ENCODE measurements at places on chromosomes 3 and 15.
A peak's percentile ranks its signal among the peaks of the same experiment; 100 is the strongest.

GRCh38 chr15:31556494-31557150 lies 230.0 kb downstream of the KLF13 start:
- DNase-seq = no peak

GRCh38 chr3:121604759-121605158 lies 11.6 kb downstream of the FBXO40 start:
- DNase-seq = no peak

GRCh38 chr3:167091226-167091625 lies 288.9 kb downstream of the ZBBX start:
- no peak for DNase-seq

DNA sequence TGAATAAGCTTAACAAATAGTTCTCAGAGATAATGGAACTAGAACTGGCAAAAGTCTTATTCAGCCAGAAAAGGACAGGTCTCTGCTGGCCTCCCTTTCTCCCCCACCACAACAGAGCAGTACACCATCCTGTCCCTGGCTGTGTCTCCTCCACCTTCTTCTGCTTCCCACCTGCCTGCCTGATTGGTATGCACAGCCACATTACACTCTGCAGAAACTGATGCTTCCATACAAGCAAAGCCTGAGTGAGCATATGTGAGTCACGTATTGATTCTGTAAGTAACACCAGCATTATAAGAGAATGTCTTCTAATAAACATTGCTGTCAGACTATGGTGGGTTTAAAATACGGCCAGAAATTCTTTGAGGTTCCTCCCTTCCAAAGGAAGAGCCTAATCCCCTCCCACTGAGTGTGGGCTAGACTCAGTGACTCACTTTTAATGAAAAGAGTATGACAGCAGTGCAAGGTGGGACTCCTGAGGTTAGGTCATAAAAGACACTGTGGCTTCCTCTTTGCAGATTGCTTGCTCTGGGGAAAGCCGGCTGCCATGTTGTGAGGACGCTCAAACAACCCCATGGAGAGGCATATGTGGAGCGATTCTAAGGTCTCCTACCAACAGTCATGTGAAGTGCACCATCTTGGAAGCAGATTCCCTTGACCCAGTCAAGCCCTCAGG lies 44.4 kb downstream of the ANXA2 start:
- DNase-seq = peak; percentile 76

DNA sequence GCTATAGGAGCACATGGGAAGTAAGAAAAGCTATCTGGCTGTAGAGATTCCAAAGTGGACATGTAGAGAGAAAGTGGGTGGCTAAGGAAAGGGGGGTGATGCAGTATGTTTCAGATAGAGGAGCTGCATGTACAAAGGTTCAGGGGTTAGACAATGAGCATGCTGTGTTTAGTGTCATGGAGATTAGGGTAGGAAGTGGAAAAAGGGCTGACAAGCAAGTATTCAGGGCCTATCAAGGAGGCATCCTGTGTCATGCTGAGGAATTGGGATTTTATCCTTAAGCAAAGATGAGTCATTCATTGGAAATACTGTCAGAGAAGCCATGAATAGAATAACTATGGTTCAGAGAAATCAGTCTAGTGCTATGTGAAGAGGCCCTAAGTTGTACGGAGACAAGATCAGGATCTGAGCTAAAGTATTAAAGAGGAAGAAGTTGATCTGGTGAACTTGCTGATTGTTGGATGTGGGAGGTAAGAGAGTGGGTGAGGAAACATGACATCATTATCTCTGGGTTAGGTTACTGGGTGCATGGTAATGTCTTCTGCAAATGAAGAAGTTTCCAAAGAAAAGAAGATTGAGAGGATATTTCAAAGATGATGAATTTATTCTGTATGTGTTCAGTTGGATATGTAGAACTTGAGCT lies 176.7 kb upstream of the GOLIM4 start:
- peak; percentile 38 for DNase-seq

GRCh38 chr15:24678485-24678884 lies 2.9 kb downstream of the NPAP1 start:
- DNase-seq = no peak

DNA sequence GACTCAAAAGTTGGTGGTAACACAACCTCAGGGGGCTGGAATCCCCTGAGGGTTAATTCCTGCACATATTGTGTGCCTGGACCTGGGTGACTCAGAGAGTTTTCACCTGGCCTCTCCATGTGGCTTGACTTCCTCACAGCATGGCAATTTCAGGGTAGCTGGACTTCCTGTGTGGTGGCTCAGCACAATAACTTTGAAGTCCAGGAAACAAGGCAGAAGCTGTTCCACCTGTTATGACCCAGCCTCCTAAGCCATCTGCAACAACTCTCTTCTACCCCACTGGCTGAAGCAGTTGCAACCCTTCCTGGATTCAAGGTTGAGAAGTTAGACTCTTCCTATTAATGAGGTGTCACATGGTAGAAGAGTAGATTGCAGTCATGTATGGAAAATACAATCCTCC lies 58.4 kb downstream of the EDEM1 start:
- DNase-seq = no peak

DNA sequence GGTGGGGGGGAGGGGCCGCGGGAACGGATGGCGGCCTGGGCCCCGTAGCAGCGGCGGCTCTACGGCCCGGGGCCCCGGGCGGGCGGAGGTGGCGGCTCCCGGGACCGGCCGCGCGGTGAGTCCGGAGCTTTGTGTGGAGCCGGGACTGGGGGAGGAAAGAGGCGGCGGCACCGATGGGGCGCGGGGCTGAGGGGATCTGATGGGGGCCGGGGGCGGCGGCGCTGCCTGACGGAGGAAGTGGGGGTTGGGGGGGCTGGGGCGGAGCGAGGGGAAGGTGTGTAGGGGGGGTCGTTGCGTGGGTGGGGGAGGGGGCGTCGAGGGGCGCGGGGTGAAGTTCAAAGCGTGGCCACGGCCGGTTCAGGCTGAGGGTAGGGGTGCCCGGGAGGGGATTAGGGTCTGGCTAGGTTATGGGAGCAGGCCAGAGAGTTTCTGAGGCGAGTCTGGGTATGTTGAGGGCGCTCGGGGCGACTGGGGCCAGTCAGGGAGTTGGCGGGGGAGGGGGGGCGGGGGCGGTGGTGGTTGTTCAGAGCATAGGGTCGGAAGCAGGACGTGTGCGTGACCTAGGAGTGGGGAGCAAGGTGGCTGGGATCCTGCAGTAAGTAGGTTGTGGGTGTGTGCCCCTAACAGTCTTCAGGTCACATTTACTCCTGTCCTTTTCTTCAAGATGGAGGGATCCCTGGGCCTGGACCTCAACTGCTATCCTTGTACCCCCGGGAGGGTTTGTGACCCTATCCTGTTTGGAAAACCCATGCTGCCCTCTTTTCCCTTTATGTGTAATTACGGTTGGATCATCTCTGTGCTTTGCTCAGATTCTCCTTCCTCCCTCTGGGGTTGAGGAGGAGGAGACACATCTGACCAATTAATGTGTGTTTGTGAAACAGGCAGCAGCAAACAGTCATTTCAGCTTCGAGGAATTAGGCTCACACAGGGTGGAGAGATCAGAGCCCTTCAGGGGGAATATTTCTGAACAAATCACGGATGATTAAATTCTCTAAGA lies 644 bp downstream of the ZNF609 start:
- DNase-seq = peak; percentile 81

DNA sequence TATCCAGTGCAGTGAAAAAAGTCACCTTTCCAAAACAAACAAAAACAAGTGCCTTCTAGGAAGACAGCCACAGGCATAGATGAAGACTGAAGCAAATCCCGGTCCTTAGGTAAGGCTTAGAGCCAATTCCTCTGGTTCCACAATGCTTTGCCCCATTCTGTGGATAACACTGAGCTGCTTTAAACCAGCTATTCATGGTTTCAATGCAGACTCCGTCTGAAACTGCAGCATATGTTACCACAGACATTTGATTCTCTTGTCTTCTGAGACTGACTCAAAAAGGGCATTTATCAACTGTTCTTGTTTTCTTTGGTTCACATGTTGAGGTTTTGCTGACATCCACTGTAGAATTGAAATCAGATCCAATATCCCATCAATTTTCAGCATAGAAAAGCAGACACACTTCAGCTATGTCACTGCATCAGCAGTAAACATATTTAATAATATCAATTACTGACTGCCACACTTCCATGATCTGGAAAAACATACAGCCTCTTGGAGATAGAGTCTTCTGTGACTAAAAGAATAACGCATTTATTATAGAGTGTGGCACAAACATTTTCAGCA lies 659.3 kb downstream of the ROBO2 start:
- DNase-seq = no peak

- DNase-seq = peak; percentile 93
Observed at GRCh38 chr15:41870689-41871081, 23.2 kb downstream of the SPTBN5 start.

DNA sequence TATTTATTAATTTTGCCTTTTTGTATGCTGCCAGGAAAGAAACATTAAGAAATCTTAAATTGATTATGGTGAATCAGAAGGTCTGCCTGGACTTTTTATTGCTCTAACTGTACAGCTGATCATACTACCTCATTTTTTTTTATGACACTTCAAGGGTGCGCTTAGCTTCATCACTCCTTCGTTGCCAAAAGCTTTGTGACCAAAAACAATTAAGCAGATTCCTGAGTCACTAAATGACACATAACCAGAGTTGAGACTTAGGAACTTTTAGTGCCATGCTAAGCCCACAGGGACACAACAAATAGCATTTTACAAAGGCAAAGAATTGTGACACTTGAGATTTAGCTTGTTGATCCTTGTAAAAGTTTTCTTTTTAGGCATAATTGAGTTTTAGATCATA lies 4.9 kb downstream of the ADIPOQ start:
- no peak for DNase-seq

- no peak for DNase-seq
Observed at GRCh38 chr3:31522152-31522551, 10.6 kb upstream of the STT3B start.

- DNase-seq = peak; percentile 6
Observed at GRCh38 chr15:83733206-83733605, 79.3 kb downstream of the ADAMTSL3 start.

DNA sequence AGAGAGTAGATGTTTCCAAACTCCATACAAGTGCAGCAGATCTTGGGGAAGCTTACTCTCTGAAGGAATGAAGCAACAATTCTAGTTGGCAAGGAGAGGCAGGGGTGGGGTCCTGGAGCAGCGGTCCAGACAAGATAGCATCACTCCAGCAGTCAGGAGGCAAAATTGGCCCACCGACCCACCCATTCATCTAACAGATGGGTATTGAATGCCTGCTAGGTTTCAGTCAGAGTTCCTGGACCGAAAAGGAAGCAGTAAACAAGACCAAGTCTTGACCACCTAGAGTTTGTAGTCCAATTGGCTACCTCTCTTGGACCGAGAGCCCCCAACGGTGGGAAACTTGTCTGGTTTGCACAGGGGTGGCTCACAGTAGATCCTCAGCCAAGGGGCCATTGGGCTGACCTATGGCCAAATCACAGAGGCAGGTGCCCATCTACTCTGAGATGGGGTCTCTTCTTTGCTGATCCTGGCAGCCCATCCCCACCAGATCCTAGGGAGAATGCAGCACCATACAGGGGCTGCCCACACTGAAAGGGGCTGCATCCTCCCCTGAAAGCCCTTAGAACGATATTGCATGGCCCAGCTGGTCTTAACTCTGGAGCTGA lies 74.3 kb downstream of the CORO2B start:
- DNase-seq = no peak

- no peak for DNase-seq
Observed at GRCh38 chr3:155053756-155054155, 26.4 kb upstream of the MME start.

DNA sequence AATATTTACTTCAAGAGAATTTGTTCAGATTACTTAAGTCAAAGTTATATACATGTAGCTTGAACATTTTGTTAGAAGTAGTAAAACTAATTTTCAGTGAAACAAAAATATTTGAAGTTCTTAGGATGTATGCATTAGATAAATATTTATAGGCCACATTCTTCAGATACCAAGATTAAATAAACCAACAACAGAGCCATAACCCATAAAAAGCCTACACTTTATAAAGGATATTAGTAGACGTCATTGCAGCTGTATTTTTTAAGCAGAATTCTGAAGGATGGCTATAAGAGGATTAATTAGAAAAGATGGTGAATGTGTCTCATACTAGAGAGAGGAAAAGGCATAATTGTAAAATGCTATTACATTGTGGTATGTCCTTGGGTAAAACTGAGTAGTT lies 449.7 kb upstream of the ALCAM start:
- DNase-seq = peak; percentile 55

DNA sequence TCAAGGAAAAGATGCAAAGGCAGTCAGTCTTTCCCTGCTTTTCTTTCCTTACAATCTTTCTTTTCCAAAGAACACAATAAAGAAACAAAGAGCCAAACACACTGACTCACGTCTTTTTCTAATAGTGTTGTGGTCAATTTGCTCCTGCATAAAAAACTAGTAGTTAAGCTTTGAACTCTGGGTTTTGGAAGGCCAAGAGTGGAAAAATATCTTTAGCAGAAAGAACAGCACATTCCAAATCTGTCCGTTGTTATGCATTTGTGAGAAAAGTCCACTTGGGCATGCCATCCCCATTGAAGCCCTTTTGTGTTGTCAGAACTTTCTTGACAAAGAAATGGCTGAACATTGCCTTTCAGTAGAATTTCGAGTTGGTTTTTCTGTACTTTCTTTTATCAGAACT lies 18.2 kb downstream of the COL8A1 start:
- DNase-seq = no peak

- no peak for DNase-seq
Observed at GRCh38 chr3:64647825-64648224, 40.0 kb downstream of the ADAMTS9 start.

DNA sequence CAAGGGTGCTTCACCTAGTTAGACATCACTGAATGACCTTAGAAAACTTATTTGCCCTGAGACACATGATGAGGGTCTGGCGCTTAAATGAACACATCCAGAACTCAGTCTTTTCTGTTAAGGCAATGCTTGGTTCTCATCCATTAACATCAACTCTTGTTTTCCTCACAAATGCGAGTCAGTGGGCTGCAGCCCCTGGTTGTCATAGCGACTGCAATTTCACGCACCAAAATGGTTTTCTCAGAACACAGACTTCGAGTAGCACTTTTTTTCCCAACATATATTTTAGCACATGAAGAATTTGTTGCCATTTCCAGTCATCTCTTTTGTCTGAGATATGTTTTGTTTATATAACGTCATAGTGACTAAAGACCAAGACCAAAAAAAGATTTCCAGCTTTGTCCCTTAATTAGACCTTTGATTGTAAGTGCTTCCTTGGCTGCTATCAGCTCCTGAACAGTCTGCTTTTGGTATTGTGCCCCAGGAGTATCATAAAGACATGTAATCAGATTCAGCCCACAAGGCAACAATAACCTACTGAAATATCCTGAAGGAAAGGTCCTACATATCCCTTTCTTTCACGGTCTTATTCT lies 68.5 kb downstream of the GPR176 start:
- peak; percentile 68 for DNase-seq

All from IMR-90 (cell line).